ENCODE measurements at places on chromosomes 2 and 18.

DNA sequence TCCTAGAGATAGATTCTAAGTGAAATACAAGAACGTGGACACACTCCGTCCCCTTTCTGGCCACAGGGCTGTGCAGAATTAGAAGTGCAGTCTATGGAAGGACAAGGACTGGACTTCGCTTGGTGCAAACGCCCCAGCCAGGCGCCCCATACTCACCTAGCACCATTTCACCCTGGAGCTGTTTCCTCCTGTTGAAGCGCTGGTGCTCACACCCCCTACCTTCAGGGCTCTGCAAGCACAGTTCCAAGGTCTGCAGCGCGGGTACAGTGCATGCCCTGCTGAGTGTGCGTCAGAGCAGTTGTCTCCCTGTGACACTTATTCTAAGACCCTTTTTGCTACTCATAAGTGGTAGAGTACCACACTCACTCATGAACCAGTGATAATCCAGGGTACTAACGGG lies 3.0 kb downstream of the HPCAL1 start:
- no peak for DNase-seq

DNA sequence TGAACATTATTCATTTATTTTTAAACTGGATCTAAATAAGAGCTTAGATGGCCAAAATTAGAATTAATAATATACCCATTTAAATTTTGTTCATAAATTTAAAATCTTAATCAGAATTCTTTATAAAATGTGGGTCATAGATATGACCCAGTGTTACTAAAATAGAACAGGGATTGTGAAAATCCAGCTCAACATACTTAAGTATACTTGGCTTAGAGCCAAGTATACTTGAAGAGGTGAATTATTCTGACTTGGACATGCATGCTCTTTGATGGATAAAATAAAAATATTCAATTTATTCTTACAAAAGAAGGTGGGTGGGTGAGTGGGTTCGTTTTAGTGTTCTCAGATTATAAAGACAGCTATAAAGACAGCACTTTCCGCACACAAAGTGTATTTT lies 70.7 kb downstream of the SPOPL start:
- DNase-seq = no peak

DNA sequence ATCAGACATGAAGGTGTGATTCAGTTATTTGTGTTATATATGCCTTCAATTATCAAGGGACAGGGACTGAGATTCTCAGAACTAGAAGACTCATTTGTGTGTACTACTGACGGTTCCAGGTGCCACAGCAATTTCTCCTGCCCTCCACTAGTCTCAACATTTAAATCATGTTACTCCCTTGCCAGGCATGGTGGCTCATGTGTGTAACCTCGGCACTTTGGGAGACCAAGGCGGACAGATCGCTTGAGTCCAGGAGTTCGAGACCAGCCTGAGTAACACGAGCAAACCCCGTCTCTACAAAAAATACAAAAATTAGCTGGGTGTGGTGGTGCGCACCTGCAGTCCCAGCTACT lies 1.1 kb downstream of the CNDP2 start:
- DNase-seq = no peak

- DNase-seq = peak; percentile 62
Observed at GRCh38 chr2:75540994-75541393, 19.7 kb downstream of the EVA1A start.

GRCh38 chr2:55838653-55839052 lies 84.9 kb downstream of the EFEMP1 start:
- DNase-seq = no peak

DNA sequence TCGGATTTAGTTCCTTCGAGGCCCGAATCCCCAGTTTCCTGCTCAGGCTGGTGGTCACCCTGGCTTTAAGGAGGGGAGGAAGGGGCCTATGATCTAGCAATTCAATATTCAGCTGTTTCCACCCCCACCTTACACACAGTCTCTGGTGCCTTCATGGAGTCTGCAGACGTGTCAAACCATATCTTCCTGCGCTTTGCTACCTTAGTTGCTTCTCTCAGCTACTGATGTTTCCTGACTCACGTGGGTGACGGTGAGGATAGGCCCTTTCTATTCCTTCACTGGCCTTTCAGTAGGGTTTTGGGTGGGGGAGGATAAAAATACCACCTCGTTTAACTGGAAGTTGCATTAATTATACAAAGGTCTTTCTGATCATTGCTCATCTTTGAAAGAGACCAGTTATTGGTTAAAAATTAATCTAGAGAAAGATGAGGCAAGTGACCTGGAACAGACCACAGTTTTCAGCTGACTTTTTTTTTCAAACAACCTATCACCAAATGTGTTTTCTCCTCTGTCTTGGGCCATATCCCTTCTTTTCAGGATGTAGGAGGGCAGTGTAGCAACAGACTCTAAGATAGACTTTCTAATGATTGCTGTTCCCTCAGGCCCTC lies 49.7 kb downstream of the SH2D6 start:
- DNase-seq = no peak

GRCh38 chr2:207091928-207092327 lies 73.8 kb downstream of the KLF7 start:
- DNase-seq = no peak

DNA sequence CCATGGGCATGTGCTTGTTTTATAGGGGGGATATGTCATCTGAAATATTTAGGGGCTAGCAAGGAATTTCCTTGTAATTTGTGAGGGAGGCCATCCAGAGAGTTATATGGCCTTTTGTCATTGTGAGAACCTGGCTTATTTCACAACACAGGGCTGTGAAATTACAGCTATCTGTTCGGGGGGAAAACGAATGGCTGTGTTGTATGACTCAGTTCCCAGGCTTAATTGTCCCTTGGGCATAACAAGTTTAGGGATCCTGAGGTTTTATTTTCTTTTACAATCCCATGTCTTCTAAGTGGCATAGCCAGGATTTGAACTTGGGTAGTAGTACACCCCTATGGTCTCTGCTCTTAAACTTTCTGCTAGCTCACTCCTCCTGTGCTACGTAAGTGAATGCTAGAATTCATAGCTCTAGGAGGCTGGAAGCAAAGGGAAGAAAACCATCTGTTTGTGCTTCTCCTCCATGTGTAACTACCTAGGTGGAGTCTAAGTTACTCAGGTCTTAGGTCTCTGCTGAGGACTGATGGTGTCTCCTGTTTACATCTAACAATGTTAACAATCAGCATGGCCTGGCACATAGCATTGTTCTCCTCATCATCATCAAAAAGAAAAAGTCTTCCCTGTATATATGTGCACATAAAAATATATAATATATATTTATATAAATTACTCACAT lies 53.8 kb downstream of the SKA1 start:
- DNase-seq = no peak

GRCh38 chr18:5142131-5142530 lies 54.9 kb downstream of the AKAIN1 start:
- no peak for DNase-seq

GRCh38 chr18:48829443-48830149 lies 121.2 kb downstream of the SMAD7 start:
- no peak for DNase-seq

- no peak for DNase-seq
Observed at GRCh38 chr2:229416116-229416694, 145.1 kb upstream of the PID1 start.

DNA sequence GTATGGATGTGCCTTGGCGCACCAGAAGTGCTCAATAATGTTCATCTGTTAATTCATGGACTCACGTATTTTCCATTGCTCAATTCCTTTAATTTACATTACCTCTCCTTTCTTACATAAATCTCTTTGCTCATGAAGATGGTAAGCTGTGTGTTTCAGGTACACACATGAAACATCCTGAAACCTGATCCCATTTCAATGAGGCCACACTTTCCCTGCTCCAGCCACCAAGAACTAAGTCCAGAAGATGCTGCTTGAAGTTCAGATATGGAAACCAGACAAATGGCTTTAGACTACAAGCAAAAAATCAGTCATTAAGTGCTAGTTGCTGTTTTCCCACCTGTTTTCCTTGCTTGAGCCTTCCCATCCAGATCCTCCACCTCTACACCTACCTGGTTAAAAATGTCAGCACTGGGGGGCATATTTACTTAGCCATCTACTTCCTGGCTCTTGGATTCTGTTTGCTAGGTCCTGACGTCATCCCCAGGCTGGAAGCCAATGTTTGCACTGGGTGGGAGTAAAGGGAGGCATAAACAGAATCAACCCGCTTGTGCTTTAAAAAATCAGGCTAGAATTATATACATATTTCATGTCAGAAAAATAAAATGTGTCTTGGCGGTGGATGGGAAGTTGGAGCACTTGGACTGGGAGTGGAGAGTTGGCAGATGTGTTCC lies 309.7 kb downstream of the OSR1 start:
- DNase-seq = no peak
